ENCODE measurements at places on chromosomes 5 and 9. TPM values are rescaled to one million over a fixed set of nuclear protein-coding genes. Genes with fewer than 3 reads are reported as not detected.
A peak's percentile ranks its signal among the peaks of the same experiment; 100 is the strongest.

DNA sequence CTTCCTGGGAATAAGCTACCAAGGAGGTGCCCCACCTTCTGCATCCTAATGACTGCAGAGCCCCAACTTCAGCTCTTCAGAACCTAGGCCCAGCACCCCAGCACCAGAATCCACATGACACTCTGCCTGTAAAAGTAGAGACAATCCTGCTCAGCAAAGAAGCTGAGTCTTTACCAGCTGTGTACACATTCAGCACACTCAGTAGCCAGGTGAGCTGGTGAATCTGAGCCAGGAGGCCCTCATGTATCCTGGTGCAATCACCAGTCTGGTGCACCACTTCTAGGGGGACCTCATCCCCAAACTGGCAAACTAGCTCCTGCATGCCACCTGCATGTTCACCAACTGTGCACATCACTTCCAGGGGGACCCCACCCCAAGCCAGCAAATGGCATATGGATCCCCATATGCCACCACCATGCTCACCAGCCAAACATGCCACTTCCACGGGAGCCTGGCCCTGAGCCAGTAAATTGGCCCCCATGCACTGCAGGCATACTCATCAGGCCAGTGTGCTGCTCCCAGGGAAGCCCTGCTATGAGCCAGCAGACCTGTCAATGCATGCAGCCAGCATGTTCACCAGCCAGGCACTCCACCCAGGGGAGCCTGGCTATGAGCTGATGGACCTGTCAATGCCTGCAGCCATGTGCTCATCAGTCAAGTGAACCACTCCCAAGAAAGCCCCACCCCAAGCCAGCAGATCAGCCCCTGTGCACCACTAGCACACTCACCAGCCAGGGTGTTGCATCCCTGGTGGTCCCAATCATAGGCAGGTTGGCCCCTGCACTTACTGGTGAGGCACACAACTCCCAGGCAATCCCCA is 15.6 kb upstream of the BTNL9 start:
- H3K27ac ChIP-seq: no peak overlapping the region
- no peak for DNase-seq
- H3K27me3 ChIP-seq: no peaks in the 10 kb centered on the region
- H3K4me1 ChIP-seq: no peaks in the 10 kb centered on the region
- no peaks in the 10 kb centered on the region for H3K36me3 ChIP-seq

- H3K27ac ChIP-seq: no peak overlapping the region
- H3K4me3 ChIP-seq: no peak overlapping the region
- DNase-seq: no peak
- no peaks in the 10 kb centered on the region for H3K4me1 ChIP-seq
- H3K36me3 ChIP-seq: no peaks in the 10 kb centered on the region
These were observed 327.1 kb downstream of the MTRR start for GRCh38 chr5:8196061-8196460.

GRCh38 chr5:52710310-52710971 is 77.3 kb upstream of the ITGA1 start:
- no peaks in the 10 kb centered on the region for H3K36me3 ChIP-seq
- no peak overlapping the region for H3K4me3 ChIP-seq

DNA sequence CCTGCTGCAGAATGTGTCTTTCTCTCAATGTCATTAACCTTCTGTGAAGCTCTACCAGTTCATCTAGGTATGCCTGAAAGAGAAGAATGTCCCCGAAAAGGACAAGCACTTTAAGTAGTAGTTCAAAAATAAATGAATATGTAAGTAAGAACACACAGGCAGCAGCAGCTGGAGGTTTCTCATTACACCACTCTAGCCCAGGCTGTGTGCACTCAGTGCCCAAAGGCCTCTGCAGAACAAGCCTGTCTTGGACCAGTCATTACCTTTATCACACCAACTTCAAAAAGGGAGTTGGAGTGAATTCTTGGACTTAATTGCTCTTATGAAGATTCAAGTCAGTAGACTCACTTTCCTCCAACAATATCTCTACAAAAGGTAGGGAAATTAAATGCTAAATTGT is 268.8 kb downstream of the MLLT3 start:
- DNase-seq: no peak
- H3K36me3 ChIP-seq: no peaks in the 10 kb centered on the region
- H3K27me3 ChIP-seq: no peaks in the 10 kb centered on the region
- no peak overlapping the region for H3K27ac ChIP-seq
- no peak overlapping the region for H3K4me3 ChIP-seq
- no peaks in the 10 kb centered on the region for H3K4me1 ChIP-seq

DNA sequence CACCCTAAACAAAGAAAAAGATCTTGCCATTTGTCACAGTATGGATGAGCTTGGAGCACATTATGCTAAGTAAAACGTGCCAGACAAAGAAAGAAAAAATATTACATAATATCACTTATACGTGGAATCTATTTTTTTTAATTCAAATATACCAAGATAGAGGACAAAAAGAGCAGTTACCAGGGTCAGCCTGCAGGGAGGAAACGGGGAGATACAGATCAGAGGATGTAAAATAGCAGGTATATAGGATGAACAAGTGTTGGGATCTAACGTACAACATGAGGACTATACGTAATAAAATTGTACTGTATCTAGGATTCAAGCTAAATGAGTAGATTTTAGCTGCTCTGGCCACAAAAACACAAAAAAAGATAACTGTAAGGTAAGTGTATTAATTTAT is 247.5 kb downstream of the TMEM161B start:
- no peak overlapping the region for H3K4me3 ChIP-seq
- no peak for DNase-seq
- no peaks in the 10 kb centered on the region for H3K36me3 ChIP-seq
- no peaks in the 10 kb centered on the region for H3K27me3 ChIP-seq

- DNase-seq: peak; percentile 34
- no peaks in the 10 kb centered on the region for H3K27me3 ChIP-seq
- no peaks in the 10 kb centered on the region for H3K36me3 ChIP-seq
- H3K4me3 ChIP-seq: no peak overlapping the region
- H3K27ac ChIP-seq: no peak overlapping the region
These were observed 197.1 kb downstream of the TTLL11 start for GRCh38 chr9:121895818-121896544.

DNA sequence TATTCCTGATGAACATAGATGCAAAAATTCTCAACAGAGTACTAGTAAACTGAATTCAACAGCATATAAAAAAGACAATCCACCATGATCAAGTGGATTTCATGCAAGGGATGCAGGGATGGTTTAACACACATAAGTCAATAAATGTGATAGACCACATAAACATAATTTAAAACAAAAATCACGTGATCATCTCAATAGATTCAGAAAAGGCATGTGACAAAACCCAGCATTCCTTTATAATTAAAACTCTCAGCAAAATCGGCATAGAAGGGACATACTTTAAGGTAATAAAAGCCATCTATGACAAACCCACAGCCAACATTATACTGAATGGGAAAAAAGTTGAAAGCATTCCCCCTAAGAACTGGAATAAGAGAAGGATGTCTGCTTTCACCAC is 166.9 kb upstream of the TRIM32 start:
- no peak overlapping the region for H3K4me3 ChIP-seq
- H3K27ac ChIP-seq: no peak overlapping the region
- DNase-seq: no peak
- no peaks in the 10 kb centered on the region for H3K27me3 ChIP-seq
- no peaks in the 10 kb centered on the region for H3K36me3 ChIP-seq

DNA sequence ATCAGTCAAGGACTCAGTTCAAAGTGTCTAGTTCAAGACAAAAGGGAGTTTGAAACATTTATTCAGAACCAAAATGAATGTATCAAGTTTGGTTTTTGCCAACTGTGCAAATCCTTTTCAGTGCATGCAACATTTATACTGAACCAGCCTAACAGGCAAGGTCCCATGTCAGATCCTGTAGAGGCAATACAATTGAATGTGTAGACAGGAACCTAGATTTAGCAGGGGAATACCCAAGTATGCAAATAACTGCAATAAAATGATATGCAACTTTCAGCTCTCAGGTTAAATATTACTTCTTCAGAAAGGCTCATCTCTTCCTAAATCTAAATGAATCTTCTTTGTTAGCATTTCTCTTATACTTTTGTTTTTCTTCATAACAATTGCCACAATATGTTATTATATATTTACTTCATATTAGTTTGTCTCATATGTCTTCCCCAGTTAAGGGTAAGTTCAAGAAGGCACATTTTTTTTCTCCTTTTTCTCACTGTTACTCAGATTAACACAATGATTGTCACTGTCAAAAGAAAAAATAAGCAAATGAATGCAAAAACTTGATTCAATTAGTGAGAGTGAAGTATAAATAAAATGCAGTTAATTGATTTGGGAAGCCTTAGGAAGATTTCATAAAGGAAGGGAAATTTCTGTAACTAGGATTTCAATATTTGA is 163.9 kb upstream of the RASA1 start:
- peaks cover 46% of the 10 kb centered on the region for H3K4me1 ChIP-seq
- no peaks in the 10 kb centered on the region for H3K27me3 ChIP-seq
- no peak overlapping the region for H3K4me3 ChIP-seq

DNA sequence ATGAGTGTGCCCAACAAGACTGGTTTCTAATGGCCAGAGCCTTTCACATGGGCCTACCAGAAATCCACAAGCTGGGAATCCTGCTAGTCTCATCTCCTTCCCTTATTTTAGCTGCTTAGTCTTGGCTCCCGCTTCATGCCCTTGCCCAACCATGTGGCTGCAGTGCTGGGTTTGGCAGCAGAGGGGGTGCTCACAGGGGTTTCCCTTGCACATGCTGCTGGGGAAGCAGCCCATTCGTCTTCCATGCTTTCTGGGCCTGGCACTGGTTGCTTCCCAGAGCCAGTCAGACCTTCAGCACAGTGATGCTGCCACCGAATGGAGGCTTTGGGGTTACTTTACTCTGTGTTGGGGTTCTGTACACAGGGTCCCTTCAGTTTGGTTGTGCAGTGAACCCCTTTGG is 26.3 kb downstream of the SLC46A2 start:
- no peak overlapping the region for H3K27ac ChIP-seq
- no peaks in the 10 kb centered on the region for H3K4me1 ChIP-seq
- no peak overlapping the region for H3K4me3 ChIP-seq
- DNase-seq: no peak
- no peaks in the 10 kb centered on the region for H3K36me3 ChIP-seq

- peaks cover 40% of the 10 kb centered on the region for H3K27me3 ChIP-seq
- no peak for DNase-seq
- no peak overlapping the region for H3K27ac ChIP-seq
These were observed 102.5 kb upstream of the GABRP start for GRCh38 chr5:170681013-170681433.

DNA sequence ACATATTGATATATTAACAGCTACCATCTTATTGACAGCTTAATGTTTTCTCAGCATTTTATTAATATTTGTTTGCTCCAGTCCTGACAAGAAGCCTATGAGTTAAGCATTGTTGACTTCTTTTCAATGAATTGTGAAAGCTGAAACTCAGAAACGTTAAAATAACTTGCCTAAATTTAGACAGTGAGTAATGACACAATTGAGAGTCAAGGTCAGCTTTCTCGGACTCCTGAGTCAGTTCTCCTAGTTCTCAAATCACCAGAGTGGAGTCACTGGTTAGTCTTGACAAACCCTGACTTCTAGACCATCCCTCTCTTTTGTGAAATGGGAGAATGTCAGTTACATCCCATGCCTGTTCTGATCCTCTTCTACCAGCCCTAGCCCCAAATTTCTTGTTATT is 222.7 kb upstream of the ACO1 start:
- H3K27me3 ChIP-seq: no peaks in the 10 kb centered on the region
- H3K4me3 ChIP-seq: no peak overlapping the region
- H3K36me3 ChIP-seq: no peaks in the 10 kb centered on the region
- no peaks in the 10 kb centered on the region for H3K4me1 ChIP-seq
- DNase-seq: no peak

DNA sequence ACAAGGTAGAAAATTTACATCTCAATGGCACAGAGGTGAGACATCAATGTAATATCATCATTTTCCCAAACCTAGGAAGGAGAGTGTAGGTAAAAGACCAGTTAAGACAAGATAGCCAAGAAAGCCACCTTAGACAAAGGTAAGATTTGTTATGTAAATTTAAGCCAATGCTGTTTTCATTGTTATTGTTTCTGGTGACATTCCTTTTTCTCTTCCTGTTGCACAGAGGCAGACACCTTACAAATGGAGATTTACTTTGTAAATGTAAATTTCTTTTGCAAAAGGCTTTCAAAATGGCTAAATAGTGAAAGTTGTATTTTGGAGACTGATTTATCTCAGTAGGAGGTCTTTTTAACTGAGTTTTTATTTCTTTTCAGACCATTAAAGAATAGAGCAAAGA is 159.1 kb downstream of the YIPF5 start:
- H3K36me3 ChIP-seq: no peaks in the 10 kb centered on the region
- H3K27me3 ChIP-seq: no peaks in the 10 kb centered on the region
- no peak overlapping the region for H3K27ac ChIP-seq
- no peaks in the 10 kb centered on the region for H3K4me1 ChIP-seq

DNA sequence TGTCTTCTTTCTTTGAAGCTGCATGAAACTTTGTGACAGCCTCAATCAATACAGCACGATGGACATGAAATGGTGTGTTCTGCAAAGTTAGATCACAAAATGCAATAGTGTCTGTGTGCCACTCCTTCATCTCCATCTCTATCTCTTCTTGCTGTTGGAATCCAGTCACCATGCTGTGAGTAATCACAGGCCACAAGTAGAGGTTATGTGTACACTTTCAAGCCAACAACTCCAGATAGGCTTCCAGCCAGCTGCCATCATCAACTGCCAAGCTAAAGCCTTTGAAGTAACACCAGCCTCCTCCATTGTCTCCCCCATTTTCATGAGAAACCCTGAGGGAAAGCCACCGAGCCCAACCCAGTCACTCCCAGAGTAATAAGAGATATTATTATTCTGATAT is 360.6 kb downstream of the PTPRD start:
- H3K27me3 ChIP-seq: no peaks in the 10 kb centered on the region
- no peak overlapping the region for H3K4me3 ChIP-seq
- H3K4me1 ChIP-seq: no peaks in the 10 kb centered on the region

- H3K36me3 ChIP-seq: no peaks in the 10 kb centered on the region
- H3K27ac ChIP-seq: no peak overlapping the region
- H3K27me3 ChIP-seq: no peaks in the 10 kb centered on the region
- no peak for DNase-seq
These were observed 358.4 kb upstream of the RPS23 start for GRCh38 chr5:82636591-82636990.

DNA sequence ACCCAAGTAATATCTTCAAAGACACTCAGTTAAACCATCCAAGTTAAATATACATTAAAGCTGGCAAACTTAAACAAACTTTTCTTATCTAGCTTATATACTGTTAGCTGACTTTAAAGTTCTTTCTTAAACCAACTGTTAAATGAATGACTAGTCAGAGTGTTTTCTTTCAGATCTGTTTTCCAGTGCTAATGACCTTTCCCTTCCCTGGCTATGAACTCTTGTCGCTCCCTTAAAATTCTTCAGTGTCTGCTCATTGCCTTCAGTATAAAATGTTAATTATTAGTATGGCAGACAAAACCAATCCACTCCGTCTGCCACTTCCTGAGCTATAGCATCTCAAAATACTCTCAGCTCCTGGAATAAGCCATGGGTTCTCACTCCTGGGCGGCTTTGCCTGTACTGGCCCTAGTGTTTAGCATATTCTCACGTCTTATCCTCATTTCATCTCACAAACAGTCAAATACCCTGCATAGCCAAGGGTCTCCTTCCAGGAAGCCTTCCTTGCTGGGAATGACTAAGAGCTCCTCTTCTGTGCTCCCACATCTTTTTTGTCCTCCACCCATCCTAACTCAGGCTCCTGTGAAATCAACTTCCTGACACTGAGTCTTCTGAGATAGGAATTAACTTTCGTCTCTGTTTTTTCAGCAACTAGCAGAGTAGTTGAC is 87.7 kb downstream of the VCAN start:
- DNase-seq: no peak
- peaks cover 7% of the 10 kb centered on the region for H3K27me3 ChIP-seq
- no peaks in the 10 kb centered on the region for H3K36me3 ChIP-seq
- H3K27ac ChIP-seq: no peak overlapping the region
- H3K4me1 ChIP-seq: no peaks in the 10 kb centered on the region
- no peak overlapping the region for H3K4me3 ChIP-seq

PTPRD gene
- total RNA-seq: 55.6 TPM

CDKN2B-AS1 gene
- 46.0 TPM for total RNA-seq

NRG2 gene
- total RNA-seq: 0.95 TPM

LHX6 gene
- total RNA-seq: 1.4 TPM

CYLC2 gene
- not detected for total RNA-seq

Measured in transverse colon (tissue), 4 donors.